ENCODE measurements at places on chromosomes 4 and X.

- no peak for DNase-seq
Measured at GRCh38 chrX:16930392-16930791, 16.1 kb upstream of the REPS2 start.

GRCh38 chr4:105677709-105678108, 30.8 kb downstream of the INTS12 start:
- DNase-seq: no peak

DNA sequence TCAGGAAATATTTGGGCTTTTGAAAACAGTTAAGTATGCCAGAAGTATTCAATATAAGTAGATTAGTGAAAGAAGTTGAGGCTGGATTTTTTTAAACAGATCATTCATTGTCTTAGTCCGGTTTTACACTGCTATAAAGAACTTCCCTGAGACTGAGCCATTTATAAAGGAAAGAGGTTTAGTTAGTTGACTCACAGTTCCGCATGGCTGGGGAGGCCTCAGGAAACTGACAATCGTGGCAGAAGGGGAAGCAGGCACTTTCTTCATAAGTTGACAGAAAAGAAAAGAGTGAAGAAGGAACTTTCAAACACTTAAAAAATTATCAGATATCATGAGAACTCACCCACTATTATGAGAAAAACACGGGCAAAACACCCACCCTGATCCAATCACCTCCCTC, 31.1 kb upstream of the CYLC1 start:
- no peak for DNase-seq

GRCh38 chrX:153433781-153434285, 12.0 kb downstream of the TREX2 start:
- no peak for DNase-seq

GRCh38 chr4:31106419-31106818, 386.2 kb downstream of the PCDH7 start:
- no peak for DNase-seq

DNA sequence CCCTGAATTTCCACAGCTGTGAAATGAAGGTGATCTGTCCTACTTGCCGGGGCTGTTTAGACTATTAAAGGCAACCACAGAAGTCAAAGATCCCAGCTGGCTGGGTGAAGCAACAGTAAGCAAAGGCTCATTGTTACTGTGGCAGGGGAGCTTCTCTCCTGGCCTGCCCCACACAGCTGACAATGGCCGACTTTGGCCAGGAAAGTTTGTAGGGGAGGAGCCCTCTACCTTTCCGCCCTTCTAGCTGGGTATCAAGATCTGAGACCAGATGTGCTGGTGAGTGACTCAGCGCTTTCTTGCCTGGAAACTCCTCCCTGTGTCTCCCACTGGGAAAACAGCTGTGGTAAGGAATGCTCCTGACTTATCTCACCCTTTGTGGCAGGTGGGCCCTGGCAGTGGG, 21.1 kb downstream of the RASSF6 start:
- DNase-seq: no peak

DNA sequence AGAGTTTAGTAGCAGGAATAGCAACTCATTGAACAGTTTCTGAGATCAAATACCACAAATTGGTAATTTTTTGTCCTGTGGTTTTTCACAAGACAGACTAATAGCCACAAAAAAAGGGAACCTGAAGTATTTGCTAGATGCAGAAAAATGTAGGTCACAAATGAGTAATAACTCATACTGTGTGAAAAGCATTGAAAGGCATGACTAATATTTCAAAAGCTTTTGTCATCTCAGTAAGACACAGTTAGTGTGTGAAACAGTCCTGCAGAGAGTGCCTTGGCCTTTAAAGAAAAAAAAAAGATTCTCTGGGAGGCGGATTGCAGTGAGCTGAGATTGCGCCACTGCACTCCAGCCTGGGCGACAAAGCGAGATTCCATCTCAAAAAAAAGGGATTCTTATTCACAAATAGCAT, 31.4 kb upstream of the SLC25A31 start:
- DNase-seq: no peak

DNA sequence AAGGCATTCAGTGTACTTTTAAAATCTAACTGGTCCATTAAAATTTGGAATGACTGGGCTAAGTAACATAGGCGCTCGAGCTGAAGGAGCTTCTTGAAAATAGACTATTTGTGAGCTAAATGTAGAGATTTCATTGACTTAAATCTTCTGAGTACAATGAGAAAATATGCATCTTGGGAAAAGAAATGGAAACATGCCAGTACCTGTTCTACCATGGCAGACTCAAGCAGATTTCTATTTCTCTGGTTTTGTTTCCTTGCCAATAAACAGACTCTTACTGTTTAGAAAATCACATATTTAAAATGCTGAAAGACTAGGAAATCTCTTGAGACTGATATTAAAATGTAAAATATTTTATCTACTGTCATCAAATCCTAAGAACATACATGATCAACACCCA, 678.1 kb downstream of the FAT4 start:
- DNase-seq: no peak

DNA sequence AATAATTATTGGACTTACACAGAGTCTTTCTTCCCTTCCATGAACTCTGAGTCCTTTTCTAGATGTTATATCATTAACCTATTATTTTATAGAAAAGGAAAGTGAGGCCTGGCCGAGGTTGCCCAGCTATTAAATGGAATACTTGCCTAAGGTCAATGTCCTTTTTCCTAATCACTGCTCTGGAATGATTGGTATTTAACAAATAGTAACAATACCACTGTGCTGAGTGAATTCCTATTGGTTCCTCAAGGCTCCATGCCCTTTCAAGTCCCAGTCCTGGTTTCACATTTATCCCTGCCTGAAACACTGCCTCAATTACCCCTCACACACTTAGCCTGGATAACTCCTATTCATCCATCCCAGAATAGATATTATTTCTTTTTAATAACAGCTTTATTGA, 6.2 kb downstream of the TCEAL9 start:
- DNase-seq: no peak

- no peak for DNase-seq
Measured at GRCh38 chrX:85327060-85327333, 52.5 kb downstream of the POF1B start.

- no peak for DNase-seq
Measured at GRCh38 chrX:15977644-15978043, 123.0 kb upstream of the AP1S2 start.

GRCh38 chr4:161791796-161792556, 371.8 kb downstream of the FSTL5 start:
- DNase-seq: no peak

DNA sequence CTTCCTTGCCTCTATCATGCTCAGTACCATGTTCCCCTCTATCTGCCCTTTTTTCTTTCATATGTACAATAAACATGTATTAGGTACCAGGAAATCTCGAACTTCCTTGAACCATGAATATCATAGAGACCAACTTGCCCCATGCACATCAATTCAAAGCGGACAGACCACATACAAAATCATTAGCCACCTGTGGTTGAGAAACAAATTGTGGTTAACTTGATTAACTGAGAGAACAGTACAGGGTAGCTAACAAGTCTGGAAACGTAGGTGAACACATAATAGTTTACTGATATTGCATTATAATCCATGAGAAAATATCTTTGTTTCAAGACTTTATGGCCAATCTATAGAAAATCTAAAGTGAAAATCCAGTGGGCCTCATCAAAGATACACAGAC, 8.2 kb downstream of the CASP3 start:
- no peak for DNase-seq

DNA sequence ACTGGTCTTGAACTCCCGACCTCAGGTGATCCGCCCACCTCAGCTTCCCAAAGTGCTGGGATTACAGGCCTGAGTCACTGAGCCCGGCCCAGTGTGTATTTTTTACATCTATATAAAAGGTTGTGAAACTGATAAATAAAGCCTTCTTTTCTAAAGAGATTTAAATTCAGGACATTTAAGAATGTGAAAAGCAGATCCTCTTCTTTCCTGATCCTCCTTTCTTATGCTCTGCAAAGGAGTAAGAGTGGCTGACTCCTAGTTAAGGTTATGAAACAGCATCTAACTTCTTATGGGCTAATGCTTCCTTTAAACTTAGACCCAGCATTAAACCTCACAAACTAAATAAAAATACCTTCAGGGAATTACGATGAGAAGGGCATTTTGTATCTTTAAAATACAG, 197.7 kb upstream of the MAB21L2 start:
- DNase-seq: no peak

DNA sequence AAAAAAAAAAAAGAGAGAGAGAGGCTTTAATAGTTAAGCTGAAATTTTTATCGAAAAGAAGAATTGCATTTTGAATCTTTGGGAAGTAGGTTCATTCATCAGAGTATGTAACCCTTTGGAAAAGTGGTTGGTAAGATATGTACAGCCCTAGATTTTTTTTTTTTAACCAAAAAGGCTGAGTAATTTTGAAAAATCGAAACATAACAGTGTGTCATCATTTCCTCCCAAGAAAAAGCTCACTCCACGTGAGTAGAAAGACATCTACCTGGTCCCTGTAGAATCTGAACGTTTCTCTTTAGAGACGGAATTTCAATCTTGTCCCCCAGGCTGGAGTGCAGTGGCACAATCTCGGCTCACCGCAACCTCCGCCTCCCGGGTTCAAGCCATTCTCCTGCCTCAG, 16.2 kb downstream of the SHOX start:
- no peak for DNase-seq

GRCh38 chr4:58225460-58225859, 1115.3 kb upstream of the IGFBP7 start:
- no peak for DNase-seq

GRCh38 chr4:76689145-76689817, 208.7 kb downstream of the SOWAHB start:
- DNase-seq: peak; percentile 11

DNA sequence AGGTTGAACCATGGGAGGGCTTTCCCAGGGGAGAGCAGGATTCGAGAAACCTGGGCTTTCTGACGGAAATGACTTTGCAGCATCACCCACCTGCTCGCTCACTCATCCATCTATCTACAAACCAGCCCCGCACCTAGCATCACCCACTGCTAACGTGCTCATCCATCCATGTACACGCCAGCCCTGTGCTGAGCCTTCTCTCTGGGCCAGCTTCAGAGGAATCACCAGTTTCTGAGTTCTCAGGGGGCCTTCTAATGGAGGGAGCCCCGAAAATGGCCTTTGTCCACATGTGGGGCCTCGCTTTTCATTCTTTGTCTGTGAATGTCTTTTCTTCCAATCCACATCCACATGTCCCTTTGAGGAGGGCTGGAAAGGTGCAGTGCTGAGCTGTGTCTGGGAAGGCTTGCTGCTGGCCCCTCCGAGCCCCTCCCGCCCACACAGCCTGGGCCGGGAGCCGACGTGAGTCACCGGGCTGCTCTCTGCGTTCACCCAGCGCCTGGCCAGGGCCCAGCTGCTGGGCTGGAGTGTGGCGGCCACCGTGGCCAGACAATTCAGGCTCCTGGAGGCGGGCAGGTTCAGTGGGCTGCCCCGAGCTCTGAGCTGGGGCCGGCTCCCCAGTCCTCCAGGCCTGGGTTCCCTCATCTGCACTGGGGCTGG, 14.7 kb downstream of the SORCS2 start:
- DNase-seq: no peak

DNA sequence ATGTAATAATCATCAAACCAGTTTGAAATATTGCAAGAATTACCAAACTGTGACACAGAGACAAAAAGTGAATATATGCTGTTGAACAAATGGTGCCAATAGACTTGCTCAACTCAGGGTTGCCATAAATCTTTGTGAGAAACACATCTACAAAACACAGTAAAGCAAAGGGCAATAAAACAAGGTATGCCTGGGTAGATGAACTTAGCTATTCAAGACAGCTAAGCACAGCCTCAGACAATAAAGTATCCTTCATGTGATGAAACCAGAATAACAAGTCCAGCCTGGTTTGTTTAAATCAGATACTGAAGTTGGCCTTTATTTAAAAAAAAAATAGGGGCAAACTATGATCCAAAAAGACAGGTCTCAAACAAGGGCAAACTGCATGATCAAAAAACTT, 19.2 kb downstream of the LAMTOR3 start:
- DNase-seq: no peak

GRCh38 chrX:37847733-37848197, 394 bp upstream of the DYNLT3 start:
- DNase-seq: no peak

- no peak for DNase-seq
Measured at GRCh38 chrX:9781941-9782340, 4.3 kb upstream of the SHROOM2 start.

DNA sequence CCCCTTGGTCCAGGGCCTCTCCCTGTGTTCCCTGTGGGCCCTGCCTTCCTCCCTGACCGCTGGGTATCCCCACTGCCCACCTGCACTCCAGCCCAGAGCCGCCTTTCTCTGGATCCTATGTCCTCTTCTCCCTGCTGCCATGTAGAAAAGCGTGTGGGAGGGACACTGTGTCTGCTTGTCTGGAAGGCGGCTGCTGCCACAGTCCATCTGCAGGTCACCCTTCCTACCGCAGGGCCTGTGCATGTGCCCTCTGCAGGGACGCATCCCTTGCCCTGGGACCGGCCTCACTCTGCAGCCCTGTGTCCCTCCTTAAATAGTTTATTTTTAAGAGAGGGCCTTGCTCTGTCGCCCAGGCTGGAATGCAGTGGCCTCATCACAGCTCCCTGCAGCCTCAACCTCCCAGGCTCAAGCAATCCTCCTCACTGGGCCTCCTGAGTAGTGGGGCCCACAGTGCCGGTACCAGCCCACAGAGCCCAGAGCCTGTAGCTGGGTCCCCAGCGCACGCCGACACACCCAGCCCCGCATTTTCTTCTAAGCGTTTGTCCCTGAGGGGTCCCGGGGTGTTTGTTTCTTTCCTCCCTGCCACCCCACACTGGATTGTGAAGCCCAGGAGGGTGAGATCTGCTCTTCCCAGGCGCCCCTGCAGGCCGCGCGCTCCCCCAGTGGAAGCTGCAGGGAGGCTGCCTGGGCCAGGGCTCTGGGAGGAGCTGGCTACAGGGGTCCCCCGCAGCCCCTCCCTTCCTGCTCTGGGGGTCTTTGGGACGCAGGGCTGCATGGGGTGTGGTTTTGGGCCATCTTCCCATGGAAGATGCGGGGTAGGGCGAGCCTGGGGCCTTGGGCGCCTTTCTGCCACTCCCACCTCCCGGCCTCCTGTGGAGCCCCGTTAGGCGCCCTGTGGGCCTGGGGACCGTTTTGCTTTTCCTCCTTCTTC, 12.8 kb upstream of the NAT8L start:
- no peak for DNase-seq

- DNase-seq: no peak
Measured at GRCh38 chr4:66741081-66741480, 804.2 kb downstream of the CENPC start.

GRCh38 chrX:68644861-68645260, 2.6 kb upstream of the STARD8 start:
- no peak for DNase-seq

GRCh38 chr4:173013232-173013930, 155.2 kb upstream of the GALNT7 start:
- DNase-seq: no peak

- DNase-seq: no peak
Measured at GRCh38 chr4:75243570-75243969, 270.6 kb downstream of the RCHY1 start.

Measured in cortex of kidney (tissue), 1 donor.